ENCODE measurements at places on chromosomes 2 and 18.

DNA sequence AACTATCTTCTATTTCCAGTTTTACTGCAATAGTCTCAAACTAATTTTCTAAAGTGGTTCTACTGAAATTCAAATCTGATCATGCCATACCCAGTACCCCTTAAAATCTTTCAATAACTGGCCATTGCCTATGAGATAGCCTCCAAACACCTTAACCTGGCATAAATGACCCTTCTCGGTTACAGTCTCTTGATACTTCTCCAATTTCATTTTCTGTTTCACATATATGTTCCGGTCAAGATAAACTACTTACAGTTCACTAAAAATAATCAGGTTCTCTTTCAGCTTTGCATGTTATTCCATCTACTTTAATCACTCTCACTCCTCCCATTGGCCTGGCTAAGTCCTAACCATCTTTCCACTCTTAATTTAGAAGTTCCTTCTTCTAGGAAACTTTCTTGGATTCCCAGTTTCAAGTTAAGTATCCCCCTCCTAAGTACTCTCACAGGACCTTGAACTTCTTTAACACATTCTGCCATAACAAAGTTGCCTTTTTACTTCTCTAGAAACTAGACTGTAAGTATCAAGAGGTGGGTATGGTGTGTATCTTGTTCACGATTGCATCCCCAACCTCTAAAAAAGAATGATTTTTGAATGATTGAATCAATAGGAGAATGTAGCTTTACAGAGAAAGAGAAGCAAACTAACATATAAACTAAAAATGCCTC lies 110.2 kb upstream of the RBBP8 start:
- no peak for DNase-seq

DNA sequence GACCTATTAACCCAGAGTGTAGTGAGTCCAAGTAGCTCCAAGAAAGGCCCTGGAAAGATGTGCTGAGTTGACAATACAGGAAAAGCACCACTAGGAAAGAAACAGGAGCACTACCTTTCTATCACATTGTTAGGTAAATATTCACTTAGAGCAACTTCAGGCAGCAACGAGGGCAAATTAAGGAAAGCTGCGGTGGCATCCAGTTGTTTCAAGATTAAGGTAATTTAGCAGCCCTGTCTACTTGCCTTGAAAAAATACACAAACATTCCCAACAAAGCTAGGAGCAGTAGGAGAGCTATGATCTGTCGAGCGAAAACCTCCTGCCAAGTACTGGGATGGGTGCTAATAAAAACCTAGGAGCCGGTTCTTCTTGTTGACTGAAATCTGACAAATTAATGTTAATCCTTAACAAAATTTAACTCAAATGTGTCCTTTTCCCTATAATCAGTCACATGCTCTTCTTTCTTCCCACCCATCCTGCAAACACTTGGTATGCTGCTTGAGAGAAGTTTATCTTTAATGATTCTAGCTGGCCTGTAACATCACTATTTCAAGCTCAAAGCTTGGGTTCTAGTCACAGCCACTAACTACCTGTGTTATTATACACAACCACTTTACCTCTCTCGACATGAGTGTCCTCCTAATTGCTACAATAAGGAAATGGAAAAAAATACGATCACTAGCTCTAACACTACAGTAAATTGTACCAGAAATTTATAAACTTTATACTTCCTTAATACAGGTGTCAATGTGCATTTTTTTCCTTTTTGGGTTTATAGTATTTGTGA lies 2.0 kb downstream of the ACAA2 start:
- no peak for DNase-seq

- DNase-seq: no peak
Measured at GRCh38 chr2:143183804-143184463, 54.7 kb downstream of the ARHGAP15 start.

- no peak for DNase-seq
Measured at GRCh38 chr2:217035967-217036366, 176.1 kb upstream of the TNP1 start.

DNA sequence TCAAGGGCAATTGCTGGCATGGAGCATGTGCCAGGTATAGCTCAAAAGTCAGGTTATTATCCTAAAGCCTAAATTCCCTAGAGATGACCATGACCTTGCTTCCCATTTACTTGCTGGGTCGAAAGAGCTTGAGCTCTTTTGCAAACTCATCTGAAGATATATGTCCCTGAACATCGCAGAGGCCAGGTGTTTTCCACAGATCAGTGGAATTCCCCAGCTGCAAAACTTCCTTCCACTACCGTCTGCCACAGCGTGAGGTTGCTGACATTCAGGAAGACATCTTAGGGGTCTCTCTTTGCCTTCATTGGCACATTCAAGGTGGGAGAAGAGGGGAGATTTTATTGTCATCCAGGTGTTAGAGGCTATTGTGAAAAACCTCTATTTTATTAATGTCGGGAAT lies 171.0 kb downstream of the MIB1 start:
- DNase-seq: no peak

DNA sequence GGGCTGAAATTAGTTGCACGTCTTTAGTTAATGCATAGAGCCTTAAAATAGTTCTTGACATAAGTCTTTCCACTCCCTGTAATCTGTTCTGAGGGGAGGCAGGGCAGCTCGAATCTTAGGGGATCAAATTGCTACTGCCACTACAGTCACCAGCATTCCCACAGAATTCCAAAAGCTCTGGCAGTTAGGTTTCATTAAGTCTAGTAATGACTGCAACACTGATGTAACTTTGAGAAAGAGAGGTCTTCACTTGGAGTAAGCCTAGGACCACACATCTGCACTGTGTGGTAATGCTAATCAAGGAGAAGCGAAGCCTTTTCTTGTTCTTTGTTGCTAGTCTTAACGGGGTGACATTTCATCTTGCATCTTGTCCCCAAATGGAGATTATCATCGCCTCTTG lies 19.3 kb upstream of the NCK2 start:
- no peak for DNase-seq

DNA sequence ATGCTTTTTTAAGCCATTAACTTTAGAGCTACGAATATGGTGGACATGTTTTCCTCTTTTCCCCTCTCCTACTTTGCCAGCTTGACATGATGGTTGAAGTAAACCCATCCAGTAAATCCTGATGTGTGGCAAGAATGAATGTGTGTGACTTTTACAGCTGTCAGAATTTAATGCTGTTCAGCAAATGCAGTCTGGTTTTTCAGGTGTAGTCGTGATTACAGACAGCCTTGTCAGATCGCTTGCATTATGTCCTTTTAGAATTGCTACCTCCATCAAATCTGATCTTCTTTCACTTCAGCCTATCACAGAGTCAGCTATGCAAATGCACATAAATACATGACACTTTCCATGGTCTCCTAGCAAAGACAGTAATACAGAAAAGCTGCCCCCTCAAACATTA lies 278.5 kb downstream of the FBXO15 start:
- no peak for DNase-seq

- DNase-seq: no peak
Measured at GRCh38 chr18:63590373-63590772, 3.2 kb downstream of the SERPINB13 start.

- DNase-seq: no peak
Measured at GRCh38 chr2:19331450-19331849, 27.0 kb downstream of the OSR1 start.

- no peak for DNase-seq
Measured at GRCh38 chr2:189261431-189261841, 81.9 kb upstream of the COL5A2 start.

GRCh38 chr2:18824325-18824790 lies 235.0 kb upstream of the NT5C1B start:
- no peak for DNase-seq

GRCh38 chr18:80169607-80170006 lies 60.5 kb downstream of the ADNP2 start:
- DNase-seq: no peak

DNA sequence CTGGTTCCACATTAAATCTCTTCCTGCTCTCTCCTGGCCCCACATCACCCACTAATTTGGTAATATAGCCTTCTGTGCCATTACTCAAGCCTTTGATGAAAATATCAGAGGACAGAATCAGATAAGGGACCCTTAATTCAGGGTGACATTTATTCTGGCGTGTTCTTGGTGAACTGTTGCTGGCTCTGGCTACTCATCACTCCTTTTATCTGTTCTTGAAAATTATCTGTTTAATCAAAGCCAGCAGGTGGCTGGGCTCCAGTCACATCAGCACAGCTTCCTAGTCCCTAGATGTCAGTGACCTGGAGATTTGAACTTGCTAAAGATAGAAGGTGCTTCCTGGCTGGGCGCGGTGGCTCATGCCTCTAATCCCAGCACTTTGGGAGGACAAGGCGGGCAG lies 26.9 kb upstream of the SLC35F6 start:
- DNase-seq: no peak

DNA sequence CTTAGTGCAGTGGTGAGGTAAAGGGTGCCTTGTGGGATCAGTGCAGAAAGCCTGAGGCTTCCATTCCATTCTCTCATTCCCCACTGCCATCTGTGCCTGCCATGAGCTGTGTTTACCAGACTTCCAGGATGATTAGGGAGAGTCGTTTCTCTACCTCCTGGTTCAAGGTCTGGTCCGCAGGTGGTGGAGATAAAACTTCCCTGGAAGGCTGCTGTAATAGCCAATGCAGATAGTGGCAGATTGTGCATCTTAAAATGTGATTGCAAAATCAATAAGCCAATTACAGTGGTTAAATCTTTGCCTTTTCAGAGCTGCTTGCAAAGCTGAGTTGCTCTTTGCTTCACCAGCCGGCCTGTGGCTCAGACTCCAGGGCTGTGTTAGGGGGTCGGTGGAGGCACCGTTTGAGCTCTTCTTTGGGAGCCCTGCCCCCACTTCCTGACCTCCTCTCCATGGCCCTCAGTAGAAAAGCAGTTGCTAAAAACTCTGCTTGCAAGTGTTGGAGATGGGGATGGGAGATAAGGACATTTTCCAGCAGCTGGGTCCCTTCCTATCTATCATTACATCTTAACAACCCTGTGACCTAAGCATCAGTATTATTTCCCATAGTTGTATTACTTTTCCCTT lies 95.2 kb upstream of the HS6ST1 start:
- no peak for DNase-seq

DNA sequence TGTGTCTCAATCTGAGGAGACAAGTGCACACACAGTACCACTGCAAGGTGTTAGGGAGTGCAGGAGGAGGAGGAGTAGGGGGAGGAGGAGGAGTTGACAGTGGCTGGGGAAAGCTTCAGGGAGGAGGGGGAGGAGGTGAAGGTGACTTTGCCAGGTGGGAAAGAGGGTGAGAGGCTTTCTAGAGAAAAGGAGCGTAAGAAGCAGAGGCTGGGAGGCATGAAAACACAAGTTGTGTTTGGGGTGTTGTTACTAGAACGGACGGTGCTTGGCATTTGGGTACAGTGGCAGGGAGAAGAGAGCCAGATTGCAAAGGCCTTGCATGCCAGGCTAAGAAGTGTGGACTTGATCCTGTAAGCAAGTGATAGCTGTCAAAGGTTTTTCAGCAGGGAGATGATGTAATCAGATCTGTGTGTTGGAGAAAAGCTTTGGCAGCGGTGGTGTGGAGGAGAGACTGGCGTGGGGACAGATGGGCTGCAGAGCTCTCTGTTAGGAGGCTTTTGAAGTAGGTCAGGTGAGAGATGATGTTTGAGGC lies 16.2 kb downstream of the TANC1 start:
- DNase-seq: no peak

GRCh38 chr18:49109565-49110251 lies 158.9 kb upstream of the SMAD7 start:
- DNase-seq: no peak

GRCh38 chr2:28895189-28895893 lies 874 bp downstream of the WDR43 start:
- DNase-seq: peak; percentile 13

DNA sequence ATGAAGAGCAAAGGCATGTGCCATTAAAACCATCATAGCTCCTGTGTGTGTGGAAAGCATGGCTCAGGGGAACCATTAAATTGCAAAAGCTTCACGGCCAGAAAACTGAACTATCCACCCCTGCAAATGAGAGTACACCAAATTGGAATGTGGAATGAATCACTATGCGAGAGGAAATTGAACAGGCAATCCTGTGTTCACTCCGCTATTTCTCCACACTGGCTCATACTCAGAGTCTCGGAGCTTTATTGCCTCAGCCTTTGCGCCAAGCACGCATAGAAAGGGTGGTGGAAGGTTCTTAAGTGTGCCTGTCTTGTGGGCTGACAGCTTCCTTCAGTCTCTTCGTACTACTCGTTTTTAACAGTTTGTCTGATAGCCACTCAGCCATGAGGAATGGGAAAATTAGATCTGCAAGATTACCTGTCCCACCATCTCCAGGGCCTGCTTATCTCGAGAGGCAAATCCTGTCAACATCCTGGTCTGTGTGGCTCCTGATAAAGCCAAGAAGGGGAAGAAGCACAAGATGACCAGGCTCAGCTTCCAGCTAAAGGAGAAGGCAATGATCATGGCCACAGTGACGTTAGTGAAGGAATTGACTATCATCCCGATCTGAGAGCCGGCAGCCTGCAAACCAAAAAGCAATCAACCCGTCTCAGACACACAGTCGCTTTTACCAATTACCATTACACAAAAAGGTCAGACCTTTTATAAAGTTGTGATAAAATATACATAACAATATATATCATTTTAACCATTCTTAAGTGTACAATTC lies 34.9 kb downstream of the G6PC2 start:
- DNase-seq: no peak

- no peak for DNase-seq
Measured at GRCh38 chr2:30408961-30409387, 38.1 kb upstream of the LCLAT1 start.

DNA sequence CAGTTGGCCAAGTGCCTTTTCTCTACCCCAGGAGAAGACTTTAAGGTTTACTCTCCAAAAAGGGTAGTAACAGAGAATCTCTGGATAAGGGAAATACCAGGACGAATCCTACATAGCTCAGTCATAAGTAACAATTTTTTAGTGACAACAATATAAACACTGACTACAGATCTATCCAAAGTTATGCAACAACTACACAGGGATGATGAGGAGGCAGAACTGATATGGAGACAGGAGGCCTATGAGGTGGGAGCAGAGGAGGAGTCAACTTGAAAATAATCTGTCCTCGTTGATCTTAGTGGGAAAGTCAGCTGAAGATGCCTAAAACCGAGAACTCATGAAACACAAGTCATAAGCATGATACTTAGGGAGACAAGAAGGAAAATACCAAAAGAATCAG lies 40.2 kb downstream of the SLC35F5 start:
- no peak for DNase-seq

GRCh38 chr2:156706576-156706975 lies 270.4 kb downstream of the GPD2 start:
- no peak for DNase-seq

- no peak for DNase-seq
Measured at GRCh38 chr2:230161184-230161583, 58.6 kb downstream of the SP110 start.

DNA sequence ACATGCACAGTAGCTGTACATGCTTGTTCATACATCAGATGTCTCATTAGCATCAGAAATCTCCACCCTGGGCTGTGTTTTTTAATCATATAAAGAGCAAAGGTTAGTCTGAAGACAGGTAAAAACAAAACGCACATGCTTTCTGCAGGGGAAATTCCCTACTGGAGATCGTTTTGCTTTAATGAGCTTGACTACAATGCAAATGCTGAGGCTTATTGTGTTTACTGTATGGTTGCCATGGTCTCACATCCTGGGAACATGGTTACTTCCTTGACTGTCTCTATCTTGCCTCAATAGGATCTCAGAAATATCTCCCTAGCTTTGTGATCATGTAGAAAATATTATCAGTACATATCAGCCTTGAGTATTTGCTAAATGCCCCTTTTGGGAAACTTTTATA lies 336.5 kb upstream of the TFPI start:
- no peak for DNase-seq

GRCh38 chr2:174678395-174678794 lies 80.8 kb upstream of the WIPF1 start:
- no peak for DNase-seq

- DNase-seq: no peak
Measured at GRCh38 chr18:5288517-5288935, 7.0 kb downstream of the ZBTB14 start.

Measured in stimulated activated CD8-positive, alpha-beta memory T cell treated with anti-CD3 and anti-CD28 coated beads, Interleukin-7, amount 100 ng/mL, for 24 hours (primary cell).